ENCODE measurements at places on chromosomes 2 and 18.
A peak's percentile ranks its signal among the peaks of the same experiment; 100 is the strongest.

GRCh38 chr2:62705859-62706720, 577 bp downstream of the EHBP1 start:
- DNase-seq: no peak

GRCh38 chr2:73868204-73868978, 24.4 kb upstream of the ACTG2 start:
- DNase-seq: no peak

DNA sequence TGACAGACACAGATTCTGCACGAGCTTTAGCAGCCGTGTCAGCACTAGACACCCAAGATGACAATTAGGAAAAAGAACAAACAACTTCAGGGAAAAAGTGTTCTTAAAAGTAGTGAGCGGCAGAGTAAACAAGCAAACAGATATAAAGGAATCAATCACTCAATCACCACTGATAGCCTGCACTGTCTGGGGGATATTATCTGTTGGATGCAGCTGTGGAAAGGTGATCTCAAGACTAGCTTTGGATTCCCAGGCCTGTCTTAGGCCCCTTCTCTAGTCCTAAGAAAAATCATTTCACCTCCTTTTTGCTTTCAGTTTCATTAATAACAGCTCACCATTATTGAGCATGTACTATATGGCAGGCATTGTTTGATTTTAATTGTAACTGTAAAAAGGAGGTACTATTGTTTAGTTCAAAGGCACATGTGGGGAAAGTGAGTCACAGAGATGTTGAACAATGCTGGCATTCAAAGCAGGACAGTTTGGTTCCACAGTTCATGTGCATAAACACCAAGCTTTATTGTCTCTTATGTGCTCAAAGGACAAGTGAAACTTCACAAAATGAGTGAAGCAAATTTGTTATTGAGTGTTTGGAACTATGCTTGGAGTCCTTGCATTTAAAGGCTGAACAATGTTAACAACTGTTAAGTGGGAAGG, 147.3 kb upstream of the TCF4 start:
- no peak for DNase-seq

DNA sequence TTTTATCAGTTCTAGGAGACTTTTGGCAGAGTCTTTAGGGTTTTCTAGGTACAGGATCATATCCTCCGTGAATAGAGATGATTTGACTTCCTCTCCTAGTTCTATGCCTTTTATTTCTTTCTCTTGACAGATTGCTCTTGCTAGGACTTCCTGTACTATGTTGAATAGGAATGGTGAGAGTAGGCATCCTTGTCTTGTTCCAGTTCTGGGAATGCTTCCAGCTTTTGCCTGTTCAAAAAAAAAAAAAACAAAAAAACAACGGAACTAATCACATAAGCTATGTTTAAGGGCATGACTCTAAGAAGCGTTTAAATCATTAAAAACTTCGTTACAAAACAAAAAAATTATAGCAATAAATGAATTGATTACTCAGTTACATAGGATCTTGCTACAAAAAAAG, 145.7 kb downstream of the NUP35 start:
- no peak for DNase-seq

DNA sequence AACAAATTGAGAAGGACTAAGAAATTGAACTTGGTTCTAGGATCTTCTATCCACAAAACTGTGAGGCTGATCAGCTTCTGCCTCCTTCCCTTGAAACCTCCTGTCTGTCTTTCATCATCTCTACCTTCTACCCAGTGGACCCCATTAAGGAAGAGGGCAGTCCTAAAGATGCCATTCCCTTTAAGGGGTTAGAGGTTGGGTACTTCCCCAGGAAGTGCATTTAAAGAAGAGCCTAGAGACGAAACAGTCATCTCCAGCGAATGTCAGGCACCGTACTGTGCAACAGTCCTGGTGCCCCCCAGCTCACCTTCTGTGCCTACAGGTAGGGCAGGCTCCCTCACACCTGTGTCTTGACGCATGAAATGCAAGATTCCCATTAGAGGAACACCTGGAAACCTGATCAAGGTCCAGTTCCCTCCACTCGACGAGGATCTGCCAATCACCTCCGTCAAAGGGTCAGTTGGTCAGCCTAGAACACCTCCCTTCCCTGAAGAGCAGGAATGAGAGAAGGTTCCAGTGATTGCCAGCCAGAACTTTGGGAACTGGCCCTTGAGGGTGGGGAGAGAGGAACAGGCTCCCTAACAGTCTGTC, 20.9 kb downstream of the LOXHD1 start:
- no peak for DNase-seq

DNA sequence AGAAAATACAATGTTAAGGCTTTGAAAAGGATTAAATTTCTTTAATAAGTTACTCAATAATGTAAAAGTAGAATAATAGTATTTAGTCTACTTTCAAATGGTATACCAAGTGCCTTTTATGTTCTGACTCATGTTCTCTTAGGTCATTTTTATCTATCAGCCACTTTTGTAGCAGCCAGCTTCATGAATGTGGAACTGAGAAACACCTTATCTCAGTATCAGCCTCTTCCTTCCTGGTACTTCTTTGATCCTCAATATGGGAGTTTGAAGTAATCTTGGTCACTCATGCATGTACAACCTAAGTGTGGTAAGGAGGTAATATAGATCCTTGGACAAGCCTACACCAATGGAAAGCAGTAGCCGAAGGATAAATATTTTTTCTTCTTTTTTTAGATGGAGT, 180.4 kb upstream of the NRXN1 start:
- no peak for DNase-seq

- DNase-seq: no peak
Observed at GRCh38 chr2:35522450-35522849, 833.1 kb upstream of the CRIM1 start.

DNA sequence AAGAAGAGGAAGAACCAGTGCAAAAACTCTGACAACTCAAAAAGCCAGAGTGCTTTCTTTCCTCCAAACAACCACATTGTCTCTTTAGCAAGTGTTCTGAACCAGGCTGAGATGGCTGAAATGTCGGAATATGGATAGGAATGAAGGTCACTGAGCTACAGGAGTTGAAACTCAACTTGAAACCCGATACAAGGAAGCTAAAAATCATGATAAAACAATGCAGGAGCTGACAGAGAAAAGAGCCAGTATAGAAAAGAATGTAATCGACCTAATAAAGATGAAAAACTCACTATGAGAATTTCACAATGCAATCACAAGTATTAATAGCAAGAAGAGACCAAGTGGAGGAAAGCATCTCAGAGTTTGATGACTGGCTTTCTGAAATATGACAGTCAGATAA, 15.0 kb upstream of the EIF2AK3 start:
- no peak for DNase-seq

- DNase-seq: no peak
Observed at GRCh38 chr2:158969715-158970240, 1.3 kb downstream of the TANC1 start.

DNA sequence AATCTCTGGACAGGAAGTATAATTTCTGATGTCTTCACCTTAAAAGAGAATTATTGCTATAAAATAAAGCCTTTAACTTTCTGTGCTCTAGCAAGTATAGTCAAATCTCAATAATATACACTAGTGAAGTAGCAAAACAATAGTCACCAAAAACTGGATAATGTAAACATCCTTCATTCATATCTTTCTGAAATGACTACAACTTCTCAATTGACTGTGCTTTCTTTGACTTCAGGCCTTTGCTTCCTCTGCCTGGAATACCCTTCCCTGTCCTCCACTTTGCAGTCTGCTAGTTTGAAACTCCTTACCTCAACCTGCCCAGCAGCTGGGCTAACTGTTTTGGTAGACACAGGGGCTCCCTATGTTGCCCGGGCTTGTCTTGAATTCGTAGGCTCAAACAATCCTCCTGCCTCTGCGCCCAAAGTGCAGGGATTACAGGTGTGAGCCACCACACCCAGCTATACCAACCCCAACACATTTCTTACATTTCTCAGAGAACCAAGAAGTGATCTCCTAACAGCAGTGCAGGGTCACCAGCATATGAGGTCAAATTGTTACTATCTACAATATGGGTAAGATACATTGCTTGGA, 6.6 kb upstream of the PCBP1 start:
- DNase-seq: no peak

DNA sequence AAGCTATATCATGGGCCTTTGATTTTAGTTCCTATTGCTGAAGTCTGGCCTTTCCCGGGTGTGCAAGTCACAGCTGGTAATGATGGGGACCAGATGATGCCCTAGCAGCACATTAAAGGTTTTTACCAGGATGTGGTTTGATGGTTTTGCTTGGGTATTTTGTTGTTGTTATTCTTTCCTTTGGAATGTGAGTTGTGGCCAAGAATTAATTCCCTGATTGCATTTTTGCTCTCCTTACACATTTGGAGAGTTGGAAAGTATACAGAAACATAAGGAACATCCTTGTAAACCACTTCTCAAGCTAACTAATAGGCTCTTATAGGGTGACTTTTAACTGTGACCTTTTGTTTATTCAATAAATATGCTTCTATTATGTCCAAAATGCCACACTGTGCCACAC, 154.1 kb upstream of the MMADHC start:
- DNase-seq: peak; percentile 63

DNA sequence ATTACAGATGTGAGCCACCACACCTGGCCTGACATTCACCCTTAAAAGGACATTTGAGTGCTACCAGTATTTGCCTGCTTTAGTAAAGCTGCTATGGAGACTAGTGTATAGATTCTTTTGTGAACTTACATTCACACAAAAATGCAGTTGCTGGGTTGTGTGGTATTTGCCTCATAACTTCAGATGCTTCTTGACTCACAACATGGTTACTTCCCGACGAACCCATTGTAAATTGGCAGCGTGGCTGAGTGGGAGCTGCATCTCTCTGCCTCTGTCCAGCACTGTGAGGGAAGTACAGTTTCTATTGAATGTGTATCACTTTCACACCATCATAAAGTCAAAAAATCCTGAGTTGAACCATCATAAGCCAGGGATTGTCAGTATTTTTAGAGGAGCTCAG, 56.9 kb downstream of the RRM2 start:
- no peak for DNase-seq

GRCh38 chr2:109261906-109262631, 133.1 kb downstream of the SH3RF3 start:
- no peak for DNase-seq

- no peak for DNase-seq
Observed at GRCh38 chr2:10009811-10010781, 33.3 kb upstream of the KLF11 start.

GRCh38 chr2:143732871-143733270, 603.7 kb downstream of the ARHGAP15 start:
- DNase-seq: no peak

DNA sequence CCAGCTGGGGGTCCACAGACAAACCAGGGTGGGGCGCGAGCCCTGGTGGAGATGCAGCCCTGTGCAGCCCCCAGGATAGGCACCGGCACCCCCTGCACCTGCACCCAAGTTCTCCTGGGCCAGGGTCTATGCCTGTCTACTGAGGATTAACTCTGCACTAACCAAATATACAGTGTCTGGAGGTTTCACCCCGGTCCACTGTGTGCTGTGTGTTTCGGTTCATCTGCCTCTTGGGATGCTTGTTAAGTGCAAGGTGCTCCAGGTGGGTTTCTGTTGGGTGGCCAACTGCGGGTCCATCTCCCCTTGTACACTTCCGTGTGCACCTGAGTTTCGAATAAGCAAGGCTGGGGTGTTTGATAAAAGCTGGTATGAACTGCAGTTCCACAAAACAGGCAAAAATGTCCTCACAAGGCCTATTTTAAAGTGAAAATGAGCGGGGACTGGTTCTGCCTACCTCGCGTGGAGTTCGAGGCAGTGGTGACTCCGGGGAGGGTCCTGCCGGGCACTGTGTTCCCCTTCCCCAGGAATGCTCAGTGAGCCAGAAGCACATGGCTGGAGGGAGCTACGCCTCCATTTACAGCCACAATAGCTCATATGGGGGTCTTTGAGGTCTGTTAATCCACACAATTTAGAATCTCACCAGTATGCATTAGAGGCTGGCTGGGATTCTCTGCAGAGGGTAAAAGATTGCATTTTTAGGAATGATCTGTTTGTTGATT, 70.7 kb downstream of the EDAR start:
- no peak for DNase-seq

DNA sequence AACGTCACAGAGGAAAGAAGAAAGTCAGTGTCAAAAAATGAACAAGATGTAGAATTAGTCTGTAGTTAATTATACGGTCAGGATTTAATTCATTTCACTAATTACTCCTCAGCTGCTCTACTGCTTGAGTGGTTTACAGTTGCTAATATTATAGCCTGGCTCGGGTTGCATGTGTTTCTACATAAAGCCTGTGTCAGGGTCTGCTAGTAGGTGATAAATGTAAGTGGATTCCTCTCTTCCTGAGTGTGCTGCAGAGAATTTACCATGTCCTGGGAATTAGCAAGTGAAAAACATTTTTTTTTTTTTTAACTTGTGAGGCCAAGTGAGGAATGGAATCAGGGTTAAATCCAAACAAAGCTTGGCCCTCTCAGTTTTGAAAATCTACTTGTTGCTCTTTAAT, 622.6 kb downstream of the EPHA4 start:
- no peak for DNase-seq

- DNase-seq: no peak
Observed at GRCh38 chr18:78542204-78542603, 437.4 kb upstream of the SALL3 start.

- DNase-seq: no peak
Observed at GRCh38 chr2:144931960-144932359, 412.0 kb upstream of the ZEB2 start.

- no peak for DNase-seq
Observed at GRCh38 chr2:128347701-128348539, 29.3 kb upstream of the HS6ST1 start.

DNA sequence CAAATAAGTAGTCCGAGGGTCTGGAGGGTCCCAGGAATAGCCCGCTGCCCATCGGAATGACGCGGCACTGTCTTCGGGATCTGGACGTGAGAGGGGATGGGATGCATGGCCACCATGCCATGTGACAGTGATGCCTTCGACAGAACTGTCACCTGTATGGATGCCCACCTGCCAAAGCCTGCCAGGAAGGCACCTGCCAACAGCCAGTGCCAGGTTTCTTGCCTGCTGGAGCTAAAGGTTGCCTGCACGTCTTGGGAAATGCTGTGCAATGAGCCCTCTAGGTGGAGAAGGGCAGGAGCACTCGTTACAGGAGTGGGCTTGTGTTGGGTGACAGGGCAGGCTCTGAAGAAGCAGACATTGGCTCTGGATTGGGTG, 20.5 kb downstream of the GPR35 start:
- DNase-seq: no peak
